ENCODE measurements at places on chromosomes 12 and 14.

GRCh38 chr14:47596860-47597259, 78.5 kb downstream of the MDGA2 start:
- no peak for DNase-seq

DNA sequence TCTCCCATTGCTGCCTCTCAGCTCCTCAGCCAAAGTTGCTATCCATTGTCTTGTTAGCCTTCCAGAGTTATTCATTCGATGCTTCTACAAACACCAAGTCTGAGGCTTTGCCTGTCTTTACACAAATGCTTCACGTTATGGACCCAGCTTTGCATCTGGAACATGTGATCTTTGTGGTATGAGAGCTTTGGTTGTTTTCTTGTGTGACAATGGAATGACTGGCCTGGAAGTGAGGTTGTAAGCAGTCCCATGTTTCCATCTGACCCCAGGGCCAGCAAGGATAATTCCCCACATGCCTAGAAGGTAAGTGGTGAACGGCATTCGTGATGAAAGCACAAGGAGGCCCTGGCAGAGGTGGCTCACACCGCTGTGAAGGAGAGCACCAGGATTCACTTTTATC, 866.7 kb upstream of the TMEM132C start:
- no peak for DNase-seq

GRCh38 chr14:89600950-89601826, 184.2 kb upstream of the FOXN3 start:
- DNase-seq, result no peak

DNA sequence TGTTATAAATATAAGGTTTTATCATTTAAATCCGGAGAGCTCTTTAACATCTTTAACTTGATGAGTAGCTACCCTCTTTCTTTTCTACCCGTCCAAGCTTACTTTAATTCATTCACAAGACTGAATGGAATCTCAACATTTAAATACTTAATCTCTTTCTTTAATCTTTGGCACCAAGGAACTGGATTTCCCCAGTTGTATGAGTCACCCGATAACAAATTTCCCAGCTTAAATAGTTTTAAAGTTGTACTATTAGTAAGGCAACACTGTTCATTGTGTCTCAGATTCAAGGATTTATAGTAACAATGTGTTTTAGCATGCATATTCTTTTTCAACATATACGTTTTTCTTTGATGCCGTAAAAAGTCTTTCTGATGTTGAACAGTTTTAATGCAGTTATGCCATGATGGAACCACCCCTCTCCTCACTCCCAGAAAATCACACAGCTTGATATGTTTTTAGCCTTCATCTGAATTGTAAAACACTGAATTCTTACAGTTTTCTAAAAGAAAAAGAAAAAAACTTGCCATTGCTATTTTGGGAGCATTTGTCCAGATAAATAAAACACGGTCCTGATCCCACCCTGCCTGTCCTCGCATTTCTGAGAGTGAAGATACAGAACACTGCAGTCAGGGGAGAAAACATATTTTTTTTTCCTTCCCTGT, 16.0 kb upstream of the LRP6 start:
- no peak for DNase-seq

DNA sequence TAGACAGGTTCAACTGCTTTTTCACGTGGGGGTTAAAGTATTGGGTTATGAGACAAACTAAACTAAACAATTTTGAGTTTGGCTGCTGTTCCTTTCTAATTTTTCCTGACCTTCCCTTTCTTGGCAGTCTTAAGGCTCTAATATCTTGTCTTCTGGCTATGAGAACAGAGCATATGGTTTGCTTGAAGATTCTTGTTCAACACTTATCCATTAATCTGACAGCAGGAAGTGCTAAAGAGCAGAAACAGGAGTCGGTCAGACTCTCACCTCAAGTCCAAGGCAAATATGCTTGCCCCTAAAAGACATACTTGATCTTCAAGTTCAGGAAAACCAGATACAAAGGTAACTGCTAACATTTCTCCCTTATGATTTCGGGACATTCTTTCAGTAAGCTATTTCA, 52.6 kb upstream of the KCNJ8 start:
- DNase-seq, result no peak

GRCh38 chr12:617304-617915, 45.8 kb downstream of the NINJ2 start:
- DNase-seq, result no peak

- no peak for DNase-seq
Observed at GRCh38 chr12:94183708-94184379, 35.5 kb downstream of the PLXNC1 start.

Measured in stimulated activated CD4-positive, alpha-beta T cell treated with anti-CD3 and anti-CD28 coated beads, Interleukin-1b, Interleukin-23, amount 100 ng/mL, for 24 hours (primary cell).